ENCODE measurements at places on chromosomes 4 and X. TPM values are rescaled to one million over a fixed set of nuclear protein-coding genes. Genes with fewer than 3 reads are reported as not detected.

Gene ADGRG4
- not detected for total RNA-seq

Gene CT45A1
- total RNA-seq: not detected

Gene SPANXB1
- total RNA-seq: not detected

Gene RAB33A
- not detected for total RNA-seq

Gene GUCY1A1
- total RNA-seq: 0.39 TPM

Gene TEX13D
- total RNA-seq: not detected

Gene SCML1
- 3.0 TPM for total RNA-seq

Gene SPACA5
- not detected for total RNA-seq

Gene SHROOM3
- total RNA-seq: 4.2 TPM

Gene USP17L25
- not detected for total RNA-seq

Gene AFM
- total RNA-seq: not detected

Gene EGFL6
- not detected for total RNA-seq

Measured in epithelial cell of alveolus of lung (primary cell).